NCI-H1436 treated with DMSO at 0.1 percent for 48 hours (cell line): ENCODE measurements at places on chromosomes 7 and 10.
A peak's percentile ranks its signal among the peaks of the same experiment; 100 is the strongest.

- no peak for DNase-seq
Measured at GRCh38 chr10:49747303-49747646, 14.8 kb downstream of the OGDHL start.

DNA sequence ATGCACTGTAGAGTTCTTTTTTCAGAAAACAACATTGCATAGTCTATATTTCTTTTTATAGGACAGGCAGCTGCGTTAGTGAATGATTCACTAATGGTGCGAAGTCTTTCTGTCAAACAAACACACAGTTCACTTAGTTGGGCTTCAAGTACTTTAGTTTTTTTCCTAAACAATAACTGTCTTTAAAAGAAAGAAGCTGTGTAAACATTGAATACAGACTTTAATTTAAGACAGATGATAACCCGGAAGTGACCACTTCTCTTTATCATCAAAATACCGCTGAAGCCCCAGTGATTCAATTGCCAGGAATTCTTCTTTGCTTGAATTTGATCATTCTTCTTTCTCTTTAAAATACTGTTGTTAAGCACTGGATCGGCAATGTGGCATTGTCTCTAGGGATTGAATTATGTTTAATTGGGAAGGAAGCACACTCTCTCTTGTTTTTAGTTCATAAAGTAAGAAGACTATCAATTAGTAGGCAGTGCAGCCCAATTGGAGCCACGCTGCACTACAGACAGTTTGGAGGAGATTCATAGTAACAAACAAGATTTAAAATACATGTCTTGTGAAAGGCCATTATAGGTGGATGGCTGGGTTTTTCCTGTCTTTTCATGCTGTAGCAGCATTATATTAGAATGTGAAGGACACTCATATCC, 30.4 kb downstream of the CNTNAP2 start:
- DNase-seq: no peak

GRCh38 chr7:106896231-106896630, 31.1 kb downstream of the PIK3CG start:
- DNase-seq: peak; percentile 29

DNA sequence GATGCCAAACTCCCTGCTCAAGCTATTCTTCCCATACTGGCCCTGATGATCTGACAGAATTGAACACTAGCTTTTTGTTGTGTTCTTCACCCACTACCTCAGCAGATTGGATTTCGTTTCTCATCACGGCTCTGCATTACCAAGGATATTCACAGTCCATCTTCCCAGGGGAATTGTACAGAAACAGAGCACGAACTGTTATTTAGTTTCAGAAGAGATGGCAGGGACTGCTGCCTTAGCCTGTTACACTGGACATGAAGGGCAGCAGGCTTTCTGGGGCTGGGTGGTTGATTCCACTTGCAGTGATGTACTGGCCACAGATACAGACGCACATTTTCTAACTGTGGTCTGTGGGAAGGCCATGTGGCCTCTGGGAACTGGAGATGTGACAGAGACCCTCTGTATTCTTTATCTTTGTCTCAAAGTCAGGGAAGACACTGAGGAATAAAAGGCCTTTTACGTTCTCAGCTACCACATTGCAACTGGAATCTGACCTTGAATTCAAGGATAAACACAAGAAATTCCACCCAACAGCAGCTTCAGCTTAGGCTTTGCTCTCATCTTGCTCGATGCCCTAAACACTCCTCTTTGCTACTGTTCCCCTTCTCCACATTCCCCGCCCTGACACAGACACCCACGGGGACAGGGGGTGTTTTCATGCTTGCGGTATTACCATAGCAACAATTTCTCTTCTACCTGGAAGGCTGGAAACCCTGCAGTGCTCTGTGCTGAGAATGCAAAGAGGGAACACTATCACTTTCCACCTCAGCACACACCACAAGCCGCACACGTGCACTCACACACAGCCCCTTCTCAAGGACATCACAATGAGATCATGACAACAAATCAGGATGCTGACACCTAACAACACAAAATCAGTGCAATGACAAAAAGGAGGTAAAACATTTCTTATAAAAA, 81.7 kb downstream of the RNF216 start:
- no peak for DNase-seq

- no peak for DNase-seq
Measured at GRCh38 chr7:55110993-55111361, 92.2 kb downstream of the EGFR start.

GRCh38 chr10:98172495-98172894, 38.0 kb downstream of the R3HCC1L start:
- no peak for DNase-seq

- no peak for DNase-seq
Measured at GRCh38 chr10:3455385-3456334, 283.1 kb upstream of the PITRM1 start.

DNA sequence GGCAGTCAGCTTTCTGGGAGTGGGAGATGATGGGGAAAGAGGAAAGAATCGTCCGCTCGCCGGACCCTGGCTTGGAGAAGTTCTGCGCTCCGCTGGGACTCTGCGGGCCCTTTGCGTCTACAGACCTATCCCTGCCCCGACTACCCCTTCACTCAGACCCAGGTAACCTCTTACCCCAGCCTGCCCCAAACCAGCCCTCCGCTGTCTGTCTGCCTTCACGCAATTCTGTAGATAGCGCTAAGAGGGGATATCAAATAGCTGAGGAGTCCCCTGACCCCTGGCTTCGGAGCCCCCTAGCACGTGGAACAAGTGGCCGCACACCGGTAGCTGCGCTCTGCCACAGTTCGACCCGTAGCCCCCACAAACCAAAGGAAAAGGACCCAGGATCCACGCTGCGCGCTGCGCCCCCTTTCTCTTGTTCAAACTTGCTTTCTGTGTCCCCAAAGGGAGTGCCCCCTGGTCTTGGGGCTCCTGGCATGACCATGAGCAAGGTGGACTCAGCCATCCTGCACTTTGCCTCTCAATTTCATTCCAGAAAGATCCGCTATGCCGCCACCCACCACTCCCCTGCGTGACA, 7.0 kb downstream of the HOXA4 start:
- DNase-seq: no peak

- no peak for DNase-seq
Measured at GRCh38 chr7:14000247-14000646, 10.8 kb upstream of the ETV1 start.

DNA sequence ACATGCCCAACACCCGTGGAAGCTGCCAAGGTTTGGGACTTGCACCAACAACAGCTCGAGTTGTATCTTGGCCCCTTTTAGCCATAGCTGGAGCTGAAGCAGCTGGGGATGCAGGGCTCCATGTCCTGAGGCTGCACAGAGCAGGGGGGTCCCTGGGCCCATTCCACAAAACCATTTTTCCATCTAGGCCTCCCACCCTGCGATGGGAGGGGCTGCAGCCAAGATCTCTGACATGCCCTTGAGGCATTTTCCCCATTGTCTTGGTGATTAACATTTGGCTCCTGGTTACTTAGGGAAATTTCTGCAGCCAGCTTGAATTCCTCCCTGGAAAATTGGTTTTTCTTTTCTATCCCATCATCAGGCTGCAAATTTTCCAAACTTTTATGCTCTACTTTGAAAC, 637.8 kb upstream of the VSTM2A start:
- no peak for DNase-seq

GRCh38 chr7:133511708-133512107, 258.8 kb downstream of the EXOC4 start:
- DNase-seq: no peak

DNA sequence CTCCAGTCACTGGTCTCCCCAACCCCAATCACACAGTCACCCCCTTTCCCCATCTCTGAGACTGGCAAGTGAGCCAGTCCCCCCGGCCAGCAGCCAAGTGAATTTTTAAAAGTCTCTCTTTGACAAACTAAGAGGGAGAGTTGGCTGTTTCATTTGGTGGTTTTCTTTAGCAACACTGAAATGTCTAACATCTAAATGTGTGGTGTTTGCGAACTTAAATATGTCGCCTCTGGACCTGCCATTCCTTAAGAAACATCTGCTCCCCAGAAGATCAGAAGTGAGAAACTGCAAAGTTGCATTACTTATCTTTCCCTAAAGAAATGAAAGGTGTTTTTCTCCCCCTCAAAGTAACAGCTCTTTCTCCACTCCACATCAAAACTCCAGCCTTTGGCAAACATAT, 34.7 kb upstream of the PLXNA4 start:
- no peak for DNase-seq

- DNase-seq: no peak
Measured at GRCh38 chr10:71232089-71232998, 20.0 kb downstream of the UNC5B start.

DNA sequence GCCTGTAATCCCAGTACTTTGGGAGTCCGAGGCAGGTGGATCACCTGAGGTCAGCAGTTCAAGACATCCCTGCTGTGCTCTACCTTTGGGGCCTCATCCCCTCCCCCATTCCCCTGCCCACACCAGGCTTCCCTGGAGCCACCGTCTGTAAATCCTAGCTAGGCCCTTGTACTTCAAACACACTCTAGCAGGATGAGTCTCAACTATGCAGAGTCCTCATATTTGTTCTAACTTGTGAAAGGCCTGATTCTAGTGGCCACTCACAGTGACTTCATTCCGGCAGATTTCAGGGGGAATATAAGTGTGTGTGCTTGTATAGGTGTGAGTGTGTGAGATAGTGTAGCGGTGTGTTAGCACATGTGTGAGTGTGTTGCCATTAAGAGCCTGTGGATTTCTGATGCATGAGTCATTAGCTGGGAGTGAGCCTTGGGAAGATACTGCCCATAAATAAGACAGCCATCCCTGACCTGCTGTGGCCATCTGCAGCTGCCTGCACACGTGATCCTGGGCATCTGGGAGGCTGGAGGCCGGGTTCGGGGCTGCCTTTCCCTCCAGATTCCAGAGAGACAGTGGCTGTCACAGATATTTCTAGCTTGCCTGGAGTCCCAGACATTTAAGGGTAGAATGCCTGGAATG, 1.7 kb upstream of the NEURL1 start:
- no peak for DNase-seq

GRCh38 chr7:1112109-1112508, 24.2 kb downstream of the GPER1 start:
- DNase-seq: no peak

- no peak for DNase-seq
Measured at GRCh38 chr7:149626972-149627371, 129.4 kb upstream of the ZNF746 start.
